ENCODE measurements at places on chromosomes 6 and 20.
A peak's percentile ranks its signal among the peaks of the same experiment; 100 is the strongest.

GRCh38 chr20:37920270-37920669 lies 17.3 kb downstream of the VSTM2L start:
- no peak for DNase-seq

DNA sequence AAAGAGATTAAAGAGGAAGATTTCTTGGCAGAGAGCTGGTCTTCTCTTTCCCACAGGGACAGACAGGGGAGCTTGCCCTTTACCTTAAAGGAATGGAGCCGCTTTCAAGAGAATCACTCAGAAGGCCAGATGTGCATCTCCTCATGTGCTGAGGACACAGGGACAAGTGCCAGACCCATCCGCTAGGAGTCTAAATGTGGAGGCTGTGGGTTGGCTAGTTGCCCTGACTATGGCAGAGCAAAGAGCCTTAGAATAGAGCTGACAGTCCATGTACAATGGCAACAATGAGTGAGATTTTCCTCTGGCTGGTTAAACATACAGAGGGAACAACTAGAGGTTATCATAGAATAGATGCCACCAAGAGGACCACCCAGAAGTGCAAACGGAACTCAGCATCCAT lies 7.3 kb upstream of the DOK5 start:
- peak; percentile 12 for DNase-seq

GRCh38 chr20:17654649-17655285 lies 27.3 kb downstream of the RRBP1 start:
- peak; percentile 69 for DNase-seq

DNA sequence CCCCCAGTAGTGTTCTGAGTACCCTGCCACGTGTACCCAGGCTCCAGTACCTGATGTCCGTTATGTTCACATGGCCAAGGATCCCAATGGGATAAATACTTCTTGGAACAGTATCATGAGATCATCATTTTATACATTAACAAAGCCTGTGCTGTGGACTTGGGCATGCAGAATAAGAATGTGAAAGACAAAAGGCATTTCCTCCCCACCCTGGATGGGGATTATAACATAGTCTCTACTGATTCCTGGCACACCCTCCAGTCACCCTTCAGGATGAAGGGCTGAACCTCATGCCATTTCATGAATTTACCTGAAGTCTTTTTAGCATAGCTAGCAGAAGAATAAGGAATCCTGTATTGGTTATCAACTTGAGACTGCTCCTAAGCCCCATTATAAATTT lies 2.8 kb downstream of the TNFRSF21 start:
- DNase-seq: peak; percentile 24

DNA sequence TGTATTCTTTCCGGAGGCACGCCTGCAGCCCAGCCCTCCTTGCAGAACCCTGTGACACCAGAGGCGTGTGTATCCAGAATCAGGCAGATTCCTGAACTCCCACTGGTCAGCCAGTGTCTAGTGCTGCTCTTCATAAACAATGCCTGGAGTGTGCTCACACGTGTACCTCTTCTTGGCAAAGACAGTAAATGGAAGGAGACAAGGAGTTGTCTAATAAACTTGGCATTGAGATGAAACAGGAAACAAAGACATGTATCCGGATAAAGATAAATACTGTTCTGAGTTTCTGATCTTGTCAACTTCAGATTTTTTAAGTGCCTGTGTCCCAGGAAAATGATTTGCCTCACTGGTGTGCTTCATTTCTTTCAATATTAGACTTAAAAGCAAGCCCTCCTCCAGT lies 1.7 kb downstream of the RPS6KA2 start:
- peak; percentile 73 for DNase-seq

- peak; percentile 72 for DNase-seq
These were observed 12.4 kb downstream of the PKIG start for GRCh38 chr20:44594730-44595129.

GRCh38 chr6:13624871-13625288 lies 9.7 kb downstream of the NOL7 start:
- peak; percentile 24 for DNase-seq

- DNase-seq: no peak
These were observed 429.1 kb downstream of the ADGRB3 start for GRCh38 chr6:69064226-69064625.

GRCh38 chr6:125528621-125529041 lies 220.8 kb upstream of the HEY2 start:
- no peak for DNase-seq

- DNase-seq: no peak
These were observed 360.2 kb downstream of the PREX1 start for GRCh38 chr20:48467622-48468021.

GRCh38 chr6:75188221-75188925 lies 17.5 kb downstream of the COL12A1 start:
- DNase-seq: no peak

GRCh38 chr6:5592886-5593519 lies 331.7 kb downstream of the FARS2 start:
- no peak for DNase-seq

- peak; percentile 59 for DNase-seq
These were observed 2.7 kb downstream of the AKAP12 start for GRCh38 chr6:151242420-151242861.

DNA sequence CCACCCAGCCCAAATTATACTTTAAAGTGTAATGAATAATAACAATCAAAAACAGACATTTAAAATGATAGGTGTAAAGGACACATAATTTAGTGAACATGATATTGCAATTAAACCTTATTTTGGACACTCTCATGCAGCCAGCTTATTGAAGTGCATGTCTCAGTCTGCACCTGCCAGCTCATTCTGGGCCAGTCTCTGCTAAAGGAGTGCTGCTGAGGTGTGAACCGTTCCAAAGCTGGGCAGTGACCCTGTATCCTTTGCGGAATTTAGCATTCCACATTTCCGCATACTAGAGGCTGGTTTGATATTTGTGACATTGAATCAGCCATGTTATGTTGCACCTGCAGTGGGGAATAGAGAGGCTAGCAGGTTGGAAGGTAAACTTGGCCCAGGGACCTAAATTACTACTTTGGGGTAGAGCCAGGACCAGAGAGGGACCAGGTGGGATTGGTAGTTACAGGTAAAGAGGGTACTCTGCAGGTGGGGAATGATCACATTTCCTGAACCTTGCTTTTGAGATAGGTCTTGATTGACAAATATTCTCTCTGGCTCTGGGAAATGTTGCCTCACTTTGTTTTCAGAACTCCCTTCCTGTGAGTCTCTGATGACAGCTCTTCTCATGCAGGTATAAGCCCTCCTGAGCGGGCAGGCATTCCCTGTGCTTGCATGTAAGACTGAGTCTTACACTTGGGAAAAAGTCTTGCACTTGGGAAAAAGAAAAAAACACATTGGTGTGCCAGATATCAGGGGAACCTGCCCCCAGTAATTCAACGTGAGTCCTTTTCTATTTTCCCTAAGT lies 26.2 kb downstream of the TULP4 start:
- no peak for DNase-seq

DNA sequence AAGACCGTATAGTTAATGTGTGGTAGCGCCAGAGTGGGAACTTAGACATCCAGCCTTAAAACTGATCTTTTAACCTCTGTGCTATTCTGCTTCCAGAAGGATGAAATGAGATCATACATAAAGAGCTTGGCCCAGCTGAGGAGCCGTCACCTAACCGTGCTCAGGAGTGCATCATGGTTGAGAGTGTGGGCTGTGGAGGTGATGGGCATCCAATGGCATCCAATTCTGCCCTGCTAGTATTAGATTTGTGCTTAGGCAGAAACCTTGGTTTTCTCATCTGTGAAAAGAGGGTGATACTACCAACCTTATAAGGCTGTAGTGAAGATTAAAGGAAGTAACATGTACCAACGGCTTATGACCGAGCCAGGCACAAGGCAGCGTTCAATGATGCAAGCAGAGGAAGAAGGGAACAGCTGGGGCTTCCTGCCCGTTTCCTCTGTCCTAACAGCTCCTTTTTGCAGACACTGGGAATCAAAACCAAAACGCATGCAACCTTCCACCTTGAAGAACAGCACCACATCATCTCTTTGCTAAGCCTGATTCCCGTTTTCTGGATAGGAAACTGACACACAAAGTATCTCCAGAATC lies 1.3 kb downstream of the SLC22A16 start:
- no peak for DNase-seq

DNA sequence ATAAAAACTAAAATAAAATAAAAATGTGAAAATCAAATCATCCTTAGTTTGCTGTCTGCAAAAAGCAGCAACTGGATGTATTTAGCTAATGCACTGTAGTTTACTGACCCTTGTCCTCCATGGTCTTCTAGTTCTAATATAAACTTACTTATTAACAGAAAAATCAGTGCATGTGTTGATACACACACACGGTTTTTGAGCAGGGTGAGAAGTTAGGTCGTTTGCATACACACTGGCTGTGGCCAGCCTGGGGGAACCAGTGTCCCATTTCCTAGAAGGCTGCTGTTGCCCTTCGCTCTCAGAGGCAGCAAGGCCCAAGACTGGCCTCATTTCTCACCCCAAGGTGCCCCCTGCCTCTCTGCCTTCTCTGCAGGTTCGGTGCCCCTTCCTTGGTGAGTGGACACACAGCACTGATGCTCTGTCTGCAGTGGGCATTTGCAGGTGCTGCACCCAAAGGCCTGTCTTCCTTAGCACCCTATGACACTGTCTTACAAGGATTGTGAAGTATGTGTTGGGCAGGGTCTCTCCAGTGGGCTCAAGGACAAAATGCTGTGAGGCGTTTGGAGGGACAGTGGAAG lies 168.5 kb downstream of the SCP2D1 start:
- DNase-seq: no peak

DNA sequence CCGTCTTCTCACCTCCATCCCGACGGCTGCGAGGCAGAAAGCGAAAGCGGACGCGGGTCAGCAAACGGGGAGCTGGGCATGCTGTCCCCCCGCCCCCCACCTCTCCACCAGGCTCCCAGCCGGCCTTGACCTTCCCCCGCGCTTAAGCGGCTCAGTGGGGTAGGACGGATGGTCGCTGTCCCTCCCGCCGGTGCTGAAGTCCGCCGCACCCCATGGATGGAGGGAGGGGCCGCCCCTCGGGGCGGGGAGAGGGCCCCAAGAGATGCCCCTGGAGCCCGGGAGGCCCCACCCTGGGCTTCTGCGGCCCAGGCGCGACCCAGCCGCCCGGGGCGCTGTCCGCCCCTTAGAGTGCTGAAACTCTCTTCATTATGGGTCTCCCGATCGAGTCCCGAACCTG lies at the start of gene KCNB1:
Gene KCNB1 (minus strand): TSS at position 48 of the 397 bp plus-strand sequence. CDS start 188 bp downstream, outside the sequence.
- peak; percentile 59 for DNase-seq

DNA sequence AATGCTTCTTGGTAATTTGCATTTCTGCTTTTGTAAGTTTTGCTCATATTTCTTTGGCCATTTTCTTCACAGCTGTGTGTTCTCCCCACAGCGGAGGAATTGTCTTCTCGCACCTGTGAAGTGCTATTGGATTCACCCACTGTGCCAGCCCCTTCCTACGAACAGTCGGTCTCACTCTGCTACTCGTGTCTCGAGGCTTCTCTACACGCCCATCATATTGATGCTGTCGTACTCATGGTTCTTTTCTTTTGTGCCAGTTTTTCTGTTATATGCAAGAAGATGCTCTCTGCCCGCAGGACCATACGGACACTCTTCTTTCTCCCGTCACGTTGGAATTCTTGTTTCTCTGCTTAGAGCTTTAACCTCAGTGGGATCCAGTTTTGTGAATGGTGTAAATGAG lies 200.3 kb downstream of the DLL1 start:
- DNase-seq: no peak

DNA sequence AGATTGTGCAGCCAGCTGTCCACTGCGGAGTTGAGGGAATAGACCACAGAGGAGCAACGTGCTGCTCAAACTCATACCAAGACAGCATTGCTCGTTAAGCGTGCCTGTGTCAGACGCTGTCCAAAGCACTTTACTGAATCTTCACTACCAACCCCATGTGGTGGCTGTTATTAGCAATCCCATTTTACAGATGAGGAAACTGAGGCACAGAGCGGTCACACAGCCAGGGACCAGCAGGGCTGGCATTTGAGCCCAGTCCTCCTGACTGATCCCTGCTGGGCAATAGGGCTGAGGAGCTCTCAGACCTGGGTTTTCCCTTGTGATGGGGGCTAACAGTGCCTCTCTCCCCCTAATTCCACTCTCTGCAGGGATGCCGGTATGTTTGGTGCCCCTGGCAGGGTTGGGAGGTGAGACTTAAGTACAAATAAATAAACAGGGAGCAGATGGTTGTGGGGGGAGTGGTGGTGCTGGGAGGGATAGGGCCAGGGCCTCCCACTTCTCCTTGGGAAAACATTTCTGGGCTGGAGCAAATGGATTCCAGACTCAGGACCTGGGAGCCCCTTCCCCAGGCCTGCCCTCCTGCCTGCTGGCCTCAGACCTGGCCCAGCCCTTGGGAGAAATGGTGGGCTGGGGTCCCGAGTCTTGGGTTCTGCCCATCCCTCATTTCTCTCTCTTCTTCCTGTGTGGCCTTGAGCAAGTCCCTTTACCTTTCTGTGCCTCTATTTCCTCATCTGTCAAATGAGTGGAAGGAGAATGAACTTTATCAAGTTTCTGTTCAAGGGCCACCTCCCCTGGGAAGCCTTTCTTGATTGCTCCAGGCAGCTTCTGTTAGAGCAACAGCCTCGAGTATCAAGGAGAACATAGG lies 17.7 kb downstream of the SRXN1 start:
- DNase-seq: no peak

- peak; percentile 55 for DNase-seq
These were observed 129.3 kb upstream of the PDE7B start for GRCh38 chr6:135722190-135722589.

DNA sequence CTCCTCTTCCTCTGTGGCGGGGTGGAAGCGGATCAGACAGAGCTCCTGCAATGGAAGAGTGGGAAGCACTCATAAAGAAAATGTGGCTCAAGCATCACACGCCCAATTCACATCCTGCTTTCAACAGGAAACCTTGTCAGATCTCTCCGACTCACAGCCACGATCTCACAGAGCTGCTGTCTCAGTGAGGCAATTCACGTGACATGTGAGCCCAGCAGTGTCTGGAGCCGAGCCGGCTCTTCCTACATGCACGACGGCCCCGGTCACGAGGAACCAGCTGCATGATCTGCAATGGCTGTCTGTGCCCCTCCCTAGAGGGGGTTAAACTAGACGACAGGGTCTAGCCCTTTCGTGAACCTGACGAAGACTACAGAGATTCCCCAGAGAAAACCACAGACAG lies 29.5 kb upstream of the TCFL5 start:
- peak; percentile 22 for DNase-seq

DNA sequence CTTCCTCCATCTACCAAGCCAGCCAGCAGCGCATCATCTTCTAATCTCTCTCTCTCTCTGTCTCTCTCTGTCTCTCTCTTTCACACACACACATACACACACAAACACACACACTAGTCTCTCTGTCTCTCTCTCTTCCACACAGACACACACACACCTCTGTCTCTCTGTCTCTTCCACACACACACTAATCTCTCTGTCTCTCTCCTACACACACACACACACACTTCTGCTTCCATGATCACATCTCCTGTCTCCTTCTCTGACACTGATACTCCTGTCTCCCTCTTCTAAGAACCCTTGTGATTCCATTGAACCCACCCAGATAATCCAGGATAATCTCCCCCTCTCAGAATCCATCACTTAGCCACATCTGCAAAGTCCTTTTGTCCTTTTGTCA lies 181.3 kb downstream of the NFATC2 start:
- DNase-seq: no peak

- no peak for DNase-seq
These were observed 6.0 kb downstream of the MKKS start for GRCh38 chr20:10428008-10428407.

GRCh38 chr6:147559006-147559405 lies 50.5 kb downstream of the SAMD5 start:
- DNase-seq: no peak

All from fibroblast of skin of back (primary cell).